ENCODE measurements at places on chromosomes 16 and 17. TPM values are rescaled to one million over a fixed set of nuclear protein-coding genes. Genes with fewer than 3 reads are reported as not detected.
A peak's percentile ranks its signal among the peaks of the same experiment; 100 is the strongest.

FBF1 gene
- total RNA-seq: 10.9 TPM

DNA sequence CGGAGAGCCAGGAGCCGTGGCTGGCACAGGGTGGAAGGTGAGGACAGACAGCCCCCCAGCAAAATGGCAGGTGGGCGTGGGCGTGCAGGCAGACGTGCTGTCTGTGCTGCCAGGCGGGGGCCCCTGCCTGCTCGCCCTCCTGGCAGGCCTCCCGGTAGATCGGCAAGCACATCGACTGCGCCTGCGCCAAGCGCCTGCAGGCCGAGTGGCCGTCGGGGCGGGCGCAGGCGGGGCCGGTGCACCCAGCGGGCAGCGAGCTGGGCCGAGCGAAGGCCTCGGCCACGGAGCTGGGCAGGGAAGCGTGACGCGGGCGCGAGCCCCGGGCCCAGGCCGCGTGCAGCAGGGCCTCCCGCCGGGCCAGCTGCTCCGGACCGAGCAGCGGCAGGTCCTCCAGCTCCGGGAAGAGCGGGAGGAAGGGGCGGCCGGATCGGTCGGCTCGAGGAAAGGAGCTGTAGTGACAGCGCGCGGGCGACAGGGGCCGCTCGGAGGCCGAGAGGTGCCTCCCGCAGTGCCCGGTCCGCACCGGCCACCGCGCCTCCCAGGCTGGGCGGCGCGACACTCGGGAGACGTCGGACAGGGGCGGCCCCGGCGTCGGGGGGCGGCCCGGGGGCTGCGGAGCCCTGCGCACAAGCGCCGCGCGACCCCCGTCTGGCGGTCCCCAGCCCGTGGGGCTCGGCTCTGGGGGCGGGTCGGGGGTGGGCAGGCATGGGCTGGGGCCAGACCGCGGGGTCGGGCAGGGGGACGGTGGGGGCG is 16.9 kb downstream of the GRIN2C start:
- DNase-seq: peak; percentile 21

- DNase-seq: no peak
Observed at GRCh38 chr17:4516735-4517134, 18.1 kb downstream of the SPNS2 start.

DNA sequence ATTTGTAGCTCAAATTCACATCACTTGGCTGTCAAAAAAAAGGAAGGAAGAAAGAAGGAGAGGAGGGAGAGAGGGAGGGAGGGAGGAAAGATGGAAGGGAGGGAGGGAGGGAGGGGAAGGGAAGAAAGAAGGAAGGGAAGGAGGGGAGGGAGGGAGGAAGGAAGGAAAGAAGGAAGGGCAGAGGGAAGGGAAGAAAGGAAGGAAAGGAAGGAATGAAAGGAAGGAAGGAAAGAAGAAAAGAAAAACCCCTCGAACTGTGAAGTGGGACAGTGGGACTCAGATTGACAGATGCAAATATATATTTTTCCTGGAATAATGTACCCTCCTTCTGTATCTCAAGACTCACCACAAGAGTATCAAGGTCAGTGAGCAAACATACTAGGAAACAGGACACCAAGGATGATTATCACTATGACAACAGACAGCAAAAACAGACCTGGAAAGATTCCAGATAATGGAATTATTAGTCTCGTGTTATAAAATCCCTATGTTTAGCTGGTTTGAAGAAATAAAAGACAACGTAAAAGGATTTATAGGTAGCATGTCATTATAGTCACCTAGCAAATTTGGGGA is 24.2 kb upstream of the ABCA3 start:
- DNase-seq: no peak

- no peak for DNase-seq
Observed at GRCh38 chr16:85443531-85443930, 169.6 kb upstream of the GSE1 start.

DNA sequence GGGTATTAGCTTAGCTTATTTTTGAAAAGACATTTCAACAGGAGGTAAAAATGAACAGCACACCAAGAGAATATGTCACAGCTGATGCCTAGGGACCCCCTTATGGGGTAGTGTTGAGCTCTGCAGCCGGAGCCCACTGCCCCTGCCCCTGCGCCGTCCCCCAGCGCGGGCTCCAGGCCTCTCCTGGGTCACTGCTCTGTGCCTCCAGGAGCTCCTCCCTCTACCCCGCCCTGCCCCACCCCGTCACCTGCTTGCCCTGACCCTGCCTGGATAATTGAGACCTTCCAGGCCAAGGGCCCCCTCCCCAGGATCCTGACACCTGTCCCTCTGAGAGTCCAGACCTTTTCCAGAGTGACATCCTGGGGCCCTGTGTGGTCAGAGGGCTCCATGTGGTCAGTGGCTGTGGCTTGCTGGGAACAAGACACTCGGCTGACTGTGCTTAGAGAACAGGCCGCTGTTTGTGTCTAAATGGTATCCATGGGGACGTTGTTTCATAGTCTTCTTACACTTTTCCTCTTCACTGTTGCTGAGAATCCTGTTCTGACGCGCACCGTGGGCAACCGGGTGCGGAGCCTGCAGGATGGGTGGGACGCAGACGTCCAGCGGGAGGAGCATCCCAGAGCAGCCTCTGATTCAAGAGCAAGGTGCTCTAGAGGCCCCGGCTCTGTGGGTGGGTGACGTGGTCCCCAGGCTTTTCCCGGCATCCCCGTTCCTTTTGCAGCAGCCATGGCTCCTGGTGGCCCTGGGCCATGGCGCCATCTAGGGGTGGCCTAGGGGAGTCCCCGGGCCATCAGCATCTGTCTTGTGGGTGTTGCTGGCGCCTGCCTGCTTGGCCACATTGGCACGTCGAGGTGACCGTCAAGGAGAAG is 20.0 kb upstream of the WFIKKN1 start:
- DNase-seq: peak; percentile 16

CACNG1 gene
- total RNA-seq: not detected

GIT1 gene
- total RNA-seq: 11.5 TPM

DNA sequence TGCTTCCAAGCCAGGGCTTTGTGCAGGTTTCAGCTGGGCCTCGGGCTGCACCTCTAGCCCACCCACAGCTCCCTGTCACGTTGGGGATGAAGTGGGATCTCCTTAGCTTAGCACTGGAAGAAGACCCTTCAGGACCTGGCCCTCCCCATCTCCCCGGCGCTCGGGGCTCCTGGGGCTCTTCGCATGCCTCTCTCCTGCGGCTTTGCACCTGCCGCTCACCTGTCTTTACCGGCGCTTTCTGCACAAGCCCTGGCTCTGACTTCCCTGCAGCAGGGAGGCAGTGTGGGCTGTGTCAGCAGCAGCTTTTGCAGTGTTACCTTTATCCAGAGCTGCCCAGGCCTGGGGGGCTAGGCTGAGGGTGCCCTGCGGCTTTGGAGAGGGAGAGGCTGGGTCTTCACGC is 52.3 kb downstream of the NT5M start:
- no peak for DNase-seq

GRCh38 chr17:78896091-78896833 is 6.7 kb downstream of the CEP295NL start:
- no peak for DNase-seq

FZD2 gene
- total RNA-seq: 19.9 TPM

DNA sequence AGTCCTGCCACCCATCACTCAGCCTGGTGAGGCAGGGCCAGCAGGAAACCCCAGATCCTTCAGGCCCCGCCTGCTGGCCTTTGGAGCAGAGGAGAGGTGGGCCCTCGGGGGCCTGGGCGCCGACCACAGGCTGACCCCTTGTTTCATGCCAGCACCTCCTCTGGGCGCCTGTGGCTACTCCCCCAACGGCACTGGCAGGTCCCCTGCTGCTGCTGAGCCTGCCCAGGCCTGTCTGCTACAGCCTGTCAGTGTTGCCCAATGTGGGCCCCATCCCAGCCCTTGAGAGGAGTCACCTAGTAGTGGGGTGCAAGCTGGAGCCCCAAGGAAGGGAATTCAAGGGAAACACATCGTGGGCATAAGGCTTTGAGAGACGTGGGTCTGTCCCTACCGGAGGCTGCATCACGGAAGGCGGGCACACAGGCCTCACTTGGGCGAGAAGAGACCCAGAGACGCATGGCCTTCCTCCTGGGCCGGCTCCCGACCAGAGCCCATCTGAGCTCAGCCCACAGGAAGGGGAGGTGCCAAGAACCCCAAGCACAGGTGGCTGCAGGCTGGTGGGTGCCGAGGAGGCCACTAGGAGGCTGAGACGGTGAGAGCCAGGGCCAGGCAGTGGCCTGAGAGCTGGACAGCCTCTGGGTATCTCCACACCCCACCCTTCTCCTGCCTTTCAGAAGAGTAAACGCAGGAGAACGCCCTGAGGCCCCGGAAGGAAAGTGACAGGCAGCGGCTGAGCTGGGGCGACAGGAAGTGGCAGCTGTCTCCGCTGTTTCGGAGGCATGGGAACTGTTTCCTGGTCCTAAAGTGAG is 8.0 kb upstream of the FASN start:
- peak; percentile 30 for DNase-seq

GRCh38 chr17:2302778-2303203 is 794 bp downstream of the SMG6 start:
- DNase-seq: peak; percentile 33

TENT4B gene
- 11.8 TPM for total RNA-seq

- DNase-seq: peak; percentile 26
Observed at GRCh38 chr17:83053021-83053681, 26.3 kb upstream of the METRNL start.

GRCh38 chr16:80710918-80711317 is 93.5 kb downstream of the CDYL2 start:
- no peak for DNase-seq

TMC5 gene
- total RNA-seq: 0.17 TPM

- DNase-seq: no peak
Observed at GRCh38 chr17:44850025-44850424, 2.3 kb downstream of the HIGD1B start.
